Activated CD4-positive, alpha-beta T cell treated with anti-CD3 and anti-CD28 coated beads, Interleukin-2, amount 50 U/mL, for 1 hour (primary cell): ENCODE measurements at places on chromosomes 16 and 17.

DNA sequence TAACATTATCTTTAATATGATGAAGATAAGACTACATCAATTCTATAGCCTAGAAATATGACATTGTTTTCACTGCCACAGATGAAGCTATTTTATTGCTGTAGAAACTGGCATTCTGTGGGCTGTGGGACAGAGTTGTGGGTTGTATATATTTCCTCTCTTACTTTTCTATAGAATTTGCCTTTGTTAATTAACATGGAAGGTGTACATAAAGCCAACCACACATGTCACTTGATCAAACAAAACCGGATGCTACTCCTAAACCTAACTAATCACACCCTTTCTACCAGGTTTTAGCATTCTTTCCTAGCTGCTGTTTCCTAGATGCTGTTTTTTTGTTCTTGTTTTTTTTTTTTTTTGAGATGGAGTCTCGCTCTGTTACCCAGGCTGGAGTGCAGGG is 81.2 kb upstream of the ATP2A3 start:
- DNase-seq: no peak

- peak; percentile 7 for DNase-seq
Observed at GRCh38 chr16:12613131-12613991, 190.3 kb downstream of the CPPED1 start.

DNA sequence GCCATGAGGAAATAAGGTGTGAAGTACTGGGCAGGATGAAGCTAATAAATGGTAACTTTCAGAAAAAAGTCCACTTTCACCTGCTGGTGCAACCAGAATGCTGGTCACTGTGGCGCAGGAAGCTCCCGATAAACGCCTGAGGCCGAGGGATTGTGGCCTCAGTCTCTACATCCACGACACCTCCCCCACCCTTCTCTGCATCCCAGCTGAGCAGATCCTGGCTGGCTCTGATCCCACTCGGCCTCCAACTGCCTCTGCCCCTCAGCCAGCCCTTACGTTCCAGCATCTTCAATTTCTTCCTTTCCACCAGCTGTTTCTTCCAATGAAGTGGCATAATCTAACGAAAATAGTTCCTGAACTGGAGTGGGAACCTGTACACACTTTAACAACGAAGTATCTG is 49.5 kb downstream of the COX4I1 start:
- DNase-seq: no peak

DNA sequence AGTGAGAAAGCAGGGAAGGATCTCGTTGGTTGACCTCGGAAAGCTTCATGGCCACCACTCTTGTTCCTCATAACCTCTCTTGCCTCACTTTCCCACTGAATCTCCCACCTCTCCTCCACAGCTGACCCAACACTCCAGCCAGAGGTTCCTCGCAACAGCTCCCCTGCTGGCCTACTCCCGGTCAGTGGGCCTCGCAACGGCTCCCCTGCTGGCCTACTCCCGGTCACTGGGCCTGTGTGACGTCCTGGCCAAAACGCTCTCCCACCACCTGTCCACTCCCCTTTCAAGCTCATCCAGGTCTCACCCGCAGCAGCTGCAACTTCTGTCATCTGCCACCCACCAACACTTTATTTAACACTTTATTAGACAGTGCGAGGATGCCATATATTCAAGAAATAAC is 149.1 kb downstream of the VPS53 start:
- no peak for DNase-seq

DNA sequence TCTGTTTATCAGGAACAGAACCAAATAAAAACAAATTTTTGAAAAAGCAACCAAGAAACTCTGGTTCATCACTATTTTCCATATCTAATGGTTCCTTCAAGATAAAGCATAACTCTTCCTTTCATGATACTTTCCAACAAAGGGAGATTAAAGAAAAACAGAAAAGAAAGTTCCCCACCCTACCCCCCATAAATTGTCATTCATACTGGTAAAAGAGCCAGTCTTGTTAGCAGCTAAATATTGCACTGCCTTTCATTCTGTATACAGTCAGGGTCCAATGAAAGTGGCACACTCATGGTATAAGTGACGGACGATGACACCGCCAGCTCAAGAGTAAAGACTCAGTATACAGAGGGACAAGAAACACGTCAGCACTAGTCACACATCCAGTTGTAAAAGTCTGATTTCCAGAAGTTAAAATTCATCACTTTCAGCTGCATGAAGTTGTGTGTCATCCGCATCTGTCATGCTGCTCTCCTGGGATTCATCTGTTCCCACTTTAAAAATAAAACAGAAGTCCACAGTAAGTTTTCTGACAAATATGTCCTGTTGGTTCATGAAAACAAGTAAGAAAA is 68.5 kb downstream of the CDC27 start:
- DNase-seq: no peak

DNA sequence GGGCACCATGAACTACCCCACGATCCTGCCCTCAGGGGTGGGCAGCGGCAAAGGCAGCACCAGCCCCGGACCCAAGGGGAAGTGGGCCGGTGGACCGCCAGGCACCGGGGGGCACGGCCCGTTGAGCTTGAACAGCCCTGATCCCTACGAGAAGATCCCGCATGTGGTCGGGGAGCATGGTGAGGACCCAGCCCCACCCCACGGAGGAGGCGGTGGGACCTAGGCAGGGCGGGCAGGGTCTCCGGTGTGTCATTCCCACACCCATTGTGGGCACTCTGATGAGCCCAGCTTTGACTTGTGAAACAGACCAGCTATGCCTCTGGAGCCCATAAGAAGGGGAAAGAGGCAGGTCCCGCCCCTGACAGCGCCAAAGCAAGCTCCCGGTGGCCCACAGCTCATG is 22.8 kb downstream of the TPSG1 start:
- DNase-seq: no peak

DNA sequence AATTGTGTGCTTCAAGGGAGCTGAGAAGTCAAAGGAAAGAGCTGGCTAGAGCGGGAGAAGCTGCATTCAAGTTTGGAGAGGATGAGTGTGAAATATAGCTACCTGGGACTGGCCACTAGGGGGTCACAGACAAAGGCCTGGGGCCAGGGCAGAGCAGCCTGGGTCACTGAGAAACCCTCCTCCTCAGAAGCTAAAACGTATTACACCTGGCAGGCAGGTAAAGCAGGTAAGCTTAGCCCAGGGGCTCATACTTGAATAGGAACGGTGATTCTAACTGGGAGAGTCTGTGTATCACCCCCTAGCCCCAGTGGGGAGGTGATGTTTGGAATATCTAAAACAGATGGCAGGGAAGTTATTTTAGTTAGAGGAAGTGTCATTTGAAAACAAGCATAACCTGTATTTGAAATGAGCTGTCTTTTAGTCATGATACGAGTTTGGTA is 6.8 kb downstream of the KRT37 start:
- no peak for DNase-seq
